ENCODE measurements at places on chromosomes 5 and 9.

DNA sequence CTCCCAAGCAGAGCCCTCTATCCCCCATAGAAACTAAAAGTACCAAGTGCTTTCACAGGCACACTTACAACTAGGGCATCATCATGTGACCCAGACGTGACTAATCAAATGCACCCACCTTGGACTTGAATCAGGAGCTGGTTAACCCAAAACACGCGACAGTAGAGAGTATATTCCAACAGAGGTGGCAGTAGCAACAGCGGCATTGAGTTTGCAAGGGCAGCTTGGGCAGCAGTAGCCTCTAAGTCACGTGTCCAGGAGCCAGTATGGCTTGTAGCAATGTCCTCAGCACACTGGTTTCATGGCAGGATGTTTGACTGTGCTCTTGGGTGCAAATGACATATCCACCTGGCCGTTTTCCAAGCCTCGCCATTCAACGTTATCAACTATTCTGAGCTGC is 73.4 kb upstream of the DNAH5 start:
- no peak for DNase-seq

DNA sequence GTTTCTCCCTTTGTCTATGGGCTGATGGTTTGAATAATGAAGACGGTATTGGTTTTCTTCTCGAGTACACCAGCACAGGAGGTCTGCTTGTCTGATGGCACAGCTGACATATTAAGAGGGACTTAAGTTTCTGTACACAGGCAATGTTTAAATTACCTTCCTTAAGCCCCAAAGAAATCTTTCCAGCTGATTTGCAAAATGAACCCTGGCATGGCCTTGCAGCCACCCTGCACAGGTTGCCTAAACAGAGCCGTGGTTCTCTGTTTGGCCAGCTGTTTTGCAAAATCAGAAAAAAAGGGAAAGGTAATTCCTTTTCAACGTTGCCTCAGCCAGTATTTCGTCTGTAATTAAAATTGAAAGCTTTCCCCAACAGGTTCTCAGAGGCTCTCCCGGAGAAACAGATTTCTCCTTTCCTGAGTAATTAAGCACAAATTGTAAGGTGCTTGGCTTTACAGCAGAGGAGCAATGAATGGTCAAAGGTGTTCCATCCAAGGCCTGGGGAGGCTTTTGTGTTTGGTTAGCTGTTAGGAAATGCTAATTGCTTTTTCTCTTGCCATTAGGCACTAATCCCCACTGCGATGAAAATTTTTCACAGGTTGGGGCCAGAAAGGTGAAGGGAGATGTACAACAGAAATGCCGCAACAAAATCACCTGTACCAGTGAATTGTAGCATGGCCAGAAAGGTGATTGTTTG is 138.9 kb downstream of the RASEF start:
- DNase-seq, result no peak

- no peak for DNase-seq
Measured at GRCh38 chr5:144510845-144511579, 340.3 kb downstream of the KCTD16 start.

- DNase-seq, result no peak
Measured at GRCh38 chr5:179418972-179419371, 73.7 kb upstream of the ADAMTS2 start.

DNA sequence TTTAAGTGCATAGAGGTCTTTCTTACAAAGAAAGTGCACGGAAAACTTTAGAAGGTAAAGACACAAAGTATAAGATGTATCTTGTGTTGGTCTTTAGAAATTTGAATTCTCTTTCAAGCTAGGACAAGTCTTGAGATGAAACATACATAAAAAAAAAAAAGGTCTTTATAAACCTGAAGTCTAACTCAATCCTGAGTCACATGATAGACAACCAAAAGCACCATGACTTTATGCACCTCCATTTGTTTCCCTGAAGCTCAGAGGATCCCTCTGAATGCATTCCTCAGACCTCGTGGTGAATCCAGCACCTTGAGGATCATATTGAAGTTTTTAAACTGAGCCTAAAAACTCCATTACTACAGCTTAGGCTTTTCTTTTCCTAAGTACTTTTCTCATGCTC is 91.8 kb downstream of the RAB3C start:
- DNase-seq, result no peak

DNA sequence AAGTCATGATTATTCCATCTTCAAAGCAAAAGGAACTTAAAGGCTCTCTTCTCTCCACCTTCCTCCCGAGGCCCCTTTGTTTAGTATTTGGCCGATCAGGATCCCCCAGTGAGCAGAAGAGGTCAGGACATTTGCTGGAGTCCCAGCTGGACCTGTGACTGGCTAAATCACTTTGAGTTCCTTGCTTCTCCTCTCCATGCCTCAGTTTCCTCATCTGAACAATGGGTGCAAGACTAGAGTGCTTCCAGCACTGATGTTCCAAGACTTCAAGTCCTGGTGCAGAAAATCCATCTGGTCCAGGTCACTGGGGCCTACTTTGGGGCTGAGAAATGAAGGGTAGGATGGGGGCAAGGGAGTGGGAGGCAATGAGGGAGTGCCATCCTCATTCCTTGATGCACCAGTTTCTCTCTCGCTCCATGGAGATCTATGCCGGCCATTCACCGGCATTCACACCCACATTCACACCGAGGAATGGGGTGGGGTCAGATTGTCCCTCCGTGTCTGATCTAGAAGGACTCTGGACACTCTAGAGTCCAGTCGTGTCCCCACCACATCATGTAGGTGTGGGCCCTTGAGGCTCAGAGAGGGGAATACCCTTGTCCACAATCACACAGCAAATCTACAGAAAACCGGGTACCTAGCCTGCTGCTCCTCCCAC is 38.7 kb upstream of the IL17B start:
- DNase-seq, result no peak

GRCh38 chr5:10111571-10111970 is 138.1 kb downstream of the ATPSCKMT start:
- no peak for DNase-seq

- no peak for DNase-seq
Measured at GRCh38 chr9:127077644-127077946, 44.8 kb downstream of the ANGPTL2 start.

DNA sequence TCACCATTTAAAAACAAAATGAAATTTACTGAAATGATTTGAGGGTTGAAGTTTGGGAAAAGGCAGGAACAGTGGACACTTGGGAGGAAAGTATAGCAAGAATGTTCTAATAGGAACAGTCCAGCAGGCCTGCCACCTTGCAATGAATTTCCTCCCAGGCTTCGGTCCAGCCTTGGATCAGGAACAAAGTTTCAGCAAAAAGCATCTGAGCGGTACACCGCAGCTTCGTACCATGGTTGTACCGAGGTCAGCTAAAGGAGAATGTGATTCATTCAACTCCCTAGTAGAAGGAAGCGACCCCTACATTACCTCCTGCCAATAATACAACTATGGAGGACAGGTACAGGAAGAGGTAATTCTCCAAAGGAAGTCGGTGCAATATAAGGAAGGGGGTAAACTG is 111.4 kb downstream of the ENC1 start:
- no peak for DNase-seq

GRCh38 chr9:70152350-70152749 is 106.4 kb upstream of the SMC5 start:
- no peak for DNase-seq

- no peak for DNase-seq
Measured at GRCh38 chr5:173420108-173420507, 91.9 kb upstream of the STC2 start.

DNA sequence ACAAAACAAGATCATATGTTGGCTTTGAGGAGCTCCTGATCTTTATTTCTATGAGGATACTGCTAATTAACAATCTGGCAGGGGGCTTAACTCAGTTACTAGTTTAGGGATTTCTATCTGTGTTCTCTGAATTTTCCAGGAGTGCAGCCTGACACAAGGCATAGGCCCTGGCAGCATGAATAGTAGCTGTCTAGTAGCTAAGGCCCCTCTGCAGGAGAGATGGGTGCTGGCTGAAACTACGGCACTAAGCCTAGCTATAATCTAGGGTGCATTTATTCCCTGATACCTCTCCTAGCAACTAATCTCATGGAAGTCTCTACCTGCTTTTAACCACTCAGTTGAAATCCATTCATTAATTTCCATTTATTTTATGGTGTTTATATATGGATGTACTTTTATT is 268.2 kb downstream of the TMEM232 start:
- DNase-seq, result no peak

DNA sequence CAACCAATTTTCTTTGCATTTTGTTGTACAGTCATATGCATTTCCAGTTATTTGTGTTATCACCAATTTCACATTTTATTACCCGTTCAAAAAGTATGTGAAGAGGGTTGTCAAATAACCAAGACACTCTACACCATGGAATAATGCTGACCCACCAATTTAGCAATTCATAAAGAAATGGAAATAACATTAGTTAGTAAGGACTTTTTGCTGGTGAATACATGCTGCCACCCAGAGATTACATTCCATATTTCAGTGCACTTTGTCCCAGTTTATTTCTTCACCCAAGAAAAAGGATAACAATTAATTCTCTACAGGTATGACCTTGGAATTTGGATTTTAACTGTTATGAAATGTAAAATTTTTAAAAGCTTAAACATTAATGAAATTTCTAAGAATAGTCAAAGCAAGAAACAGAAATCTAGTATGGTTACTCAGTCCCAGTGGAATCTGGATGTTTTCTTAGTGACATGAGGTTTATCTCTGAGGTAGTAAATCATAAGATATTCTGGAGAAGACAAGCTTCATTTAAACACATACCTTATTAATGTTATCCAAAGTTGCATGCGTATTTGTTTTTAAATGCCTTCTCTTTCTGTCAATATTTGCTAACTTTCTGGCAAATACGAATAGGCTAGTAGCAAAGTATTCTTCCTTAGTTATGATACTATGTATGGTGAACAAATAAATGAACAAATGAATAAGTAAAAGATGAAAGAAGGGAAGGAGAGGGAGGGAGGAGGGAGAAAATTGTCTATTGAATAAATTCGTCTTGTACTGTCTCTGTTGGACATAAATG is 100.6 kb downstream of the CETN3 start:
- no peak for DNase-seq

DNA sequence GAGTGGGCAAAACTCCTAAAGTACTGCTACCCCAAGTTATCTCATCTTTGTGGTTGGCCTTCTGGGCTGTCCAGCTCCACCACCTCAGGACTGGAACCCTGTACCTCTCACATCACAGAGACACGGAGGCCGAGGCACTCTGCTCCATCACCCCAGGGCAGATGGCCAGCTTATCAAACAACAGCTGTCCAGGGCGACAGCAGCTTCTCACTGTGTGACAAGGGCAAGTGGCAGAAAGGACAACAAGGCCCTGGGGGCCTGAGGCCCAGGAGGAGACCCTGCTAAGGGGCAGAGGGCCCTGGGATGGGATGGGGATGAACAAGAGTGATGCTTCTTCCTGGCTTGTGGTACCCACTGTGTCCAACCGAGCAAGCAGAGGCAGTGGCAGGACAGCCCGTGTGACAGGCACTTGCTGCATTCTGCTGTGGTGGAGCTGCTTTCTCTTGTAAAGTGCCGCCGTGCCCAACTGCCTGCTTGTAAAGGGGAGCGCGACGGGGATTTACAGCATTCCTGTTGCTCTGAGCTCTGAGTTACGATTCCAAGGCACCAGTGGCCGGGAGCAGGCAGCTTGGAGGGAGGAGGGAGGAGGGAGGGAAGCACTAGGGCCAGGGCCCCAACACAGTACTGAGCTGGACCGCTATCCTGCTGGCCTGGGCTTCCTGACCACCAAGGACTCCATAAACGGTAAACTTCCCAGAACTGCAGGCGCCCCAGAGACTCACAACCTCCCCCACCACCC is 71.2 kb downstream of the SHB start:
- DNase-seq, result no peak

DNA sequence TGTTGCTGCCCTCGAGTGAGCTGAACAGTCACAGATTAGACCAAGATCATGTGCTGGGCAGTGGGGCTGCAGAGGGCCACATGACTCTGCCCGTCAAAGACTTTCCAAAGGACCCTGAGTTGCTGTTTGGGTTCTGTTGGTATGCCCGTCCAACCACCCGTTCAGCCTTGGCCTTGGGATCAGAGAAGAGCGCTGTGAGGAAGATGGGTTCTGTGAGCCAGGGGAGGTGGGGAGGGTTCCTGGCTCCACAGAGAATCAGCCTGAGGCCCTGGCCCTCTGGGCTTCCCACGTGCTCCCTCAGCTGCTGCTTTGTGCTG is 72.6 kb downstream of the RGS3 start:
- no peak for DNase-seq

DNA sequence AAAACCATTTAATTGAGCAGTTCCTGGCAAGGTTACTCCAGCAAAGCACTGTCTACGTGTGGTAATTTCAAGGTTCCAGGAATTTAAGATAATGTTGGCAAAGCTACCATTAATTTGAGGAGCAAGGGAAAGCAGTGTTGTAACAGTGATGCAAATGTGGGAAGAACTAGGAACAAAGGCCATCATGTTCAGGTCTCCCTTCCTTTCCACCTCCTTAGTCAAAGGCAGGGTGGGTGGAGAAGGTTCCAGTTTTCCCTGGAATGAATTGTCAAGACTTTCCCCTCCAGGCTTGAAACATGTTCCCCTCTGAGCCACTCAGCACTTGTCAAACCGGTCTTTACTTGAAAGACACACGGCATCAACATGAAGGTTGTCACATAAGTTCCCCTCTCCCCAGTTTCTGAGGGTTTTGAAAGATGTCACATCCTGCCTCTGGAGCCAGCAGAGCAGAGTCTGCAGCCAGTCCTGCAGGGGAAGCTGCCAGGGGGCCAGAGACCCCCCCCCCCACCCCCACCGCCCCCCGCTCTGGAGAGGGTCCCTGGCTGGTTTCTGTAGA is 226.0 kb downstream of the GAS1 start:
- no peak for DNase-seq

DNA sequence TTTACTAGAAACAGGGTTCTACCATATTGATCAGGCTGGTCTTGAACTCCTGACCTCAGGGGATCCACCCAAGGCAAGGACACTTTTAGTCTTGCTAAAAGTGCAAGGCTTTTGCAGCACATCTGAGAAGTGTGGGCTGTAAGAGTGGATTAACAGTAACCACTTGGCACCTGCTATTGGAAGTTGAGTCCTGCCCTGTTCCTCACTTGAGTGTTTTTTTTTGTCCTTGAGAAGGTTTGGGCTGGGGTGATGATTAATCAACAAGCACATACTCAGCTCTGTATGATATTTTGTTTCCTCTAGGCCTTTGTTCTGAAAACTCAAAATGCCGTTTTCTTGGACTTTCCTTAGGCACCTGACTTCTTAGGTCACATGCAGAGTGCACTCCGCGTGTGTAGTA is 37.4 kb downstream of the SNX30 start:
- DNase-seq, result no peak

DNA sequence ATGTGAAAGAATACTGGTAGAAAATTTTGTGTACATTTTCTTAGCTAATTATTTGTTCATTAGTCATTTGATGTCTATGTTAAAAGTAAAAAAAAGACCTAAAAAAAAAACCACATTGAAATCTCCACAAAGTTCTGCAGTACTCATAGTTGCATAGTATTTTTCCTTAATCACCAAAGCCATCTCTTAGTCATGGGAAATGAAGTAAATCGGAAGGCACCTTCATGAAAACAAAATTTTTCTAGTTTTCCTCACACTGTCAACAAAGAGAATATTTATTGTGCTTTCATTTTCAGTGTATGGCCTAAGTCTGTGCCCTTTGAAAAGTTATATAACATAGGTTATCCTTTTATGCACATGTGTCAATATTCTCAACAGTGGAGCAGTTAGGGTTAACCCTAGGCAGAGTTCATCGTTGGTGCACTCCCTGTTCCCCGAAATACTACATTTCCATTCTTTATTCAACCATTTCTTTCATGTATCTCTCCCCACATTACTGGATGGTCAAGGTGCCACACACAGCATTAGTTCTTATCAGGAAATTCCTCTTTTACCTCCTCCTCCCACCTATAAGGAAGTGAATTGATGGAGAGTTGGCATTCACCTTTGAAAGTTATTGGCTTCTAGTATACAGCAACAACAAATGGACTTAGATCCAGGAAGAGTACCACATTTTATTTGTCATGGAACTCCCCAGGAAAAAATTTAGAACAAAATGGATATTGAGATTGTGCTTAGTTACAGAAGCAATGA is 93.1 kb downstream of the NUDT12 start:
- no peak for DNase-seq
